ENCODE measurements at places on chromosomes 5 and 9.

GRCh38 chr5:96780626-96781025 lies 27.1 kb downstream of the ERAP1 start:
- DNase-seq, result no peak

- DNase-seq, result no peak
Measured at GRCh38 chr9:70883963-70884793, 237.2 kb downstream of the TRPM3 start.

GRCh38 chr5:167571824-167572223 lies 719.6 kb upstream of the WWC1 start:
- DNase-seq, result no peak

- DNase-seq, result no peak
Measured at GRCh38 chr9:76203373-76203772, 190.9 kb downstream of the RFK start.

- DNase-seq, result no peak
Measured at GRCh38 chr5:115946655-115947054, 15.6 kb upstream of the LVRN start.

DNA sequence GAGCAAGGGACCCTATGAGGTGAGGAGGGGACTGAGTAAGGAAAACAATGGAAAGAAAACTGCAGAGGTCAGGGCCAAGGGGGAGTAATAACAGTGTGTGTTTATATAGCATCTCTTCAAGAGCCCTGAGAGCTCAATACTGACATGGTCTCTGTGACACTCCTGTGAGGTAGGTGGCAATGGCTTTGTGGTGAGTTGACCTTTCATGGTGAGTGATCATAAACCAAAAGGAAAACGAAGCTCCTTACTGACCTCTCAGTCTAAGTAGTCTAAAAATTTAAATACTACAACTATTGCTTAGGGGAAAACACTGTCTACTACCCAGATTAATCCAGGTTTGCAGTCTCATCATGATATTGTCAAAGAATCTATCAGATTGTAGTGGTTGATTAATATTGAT lies 130.9 kb downstream of the SNCAIP start:
- no peak for DNase-seq

DNA sequence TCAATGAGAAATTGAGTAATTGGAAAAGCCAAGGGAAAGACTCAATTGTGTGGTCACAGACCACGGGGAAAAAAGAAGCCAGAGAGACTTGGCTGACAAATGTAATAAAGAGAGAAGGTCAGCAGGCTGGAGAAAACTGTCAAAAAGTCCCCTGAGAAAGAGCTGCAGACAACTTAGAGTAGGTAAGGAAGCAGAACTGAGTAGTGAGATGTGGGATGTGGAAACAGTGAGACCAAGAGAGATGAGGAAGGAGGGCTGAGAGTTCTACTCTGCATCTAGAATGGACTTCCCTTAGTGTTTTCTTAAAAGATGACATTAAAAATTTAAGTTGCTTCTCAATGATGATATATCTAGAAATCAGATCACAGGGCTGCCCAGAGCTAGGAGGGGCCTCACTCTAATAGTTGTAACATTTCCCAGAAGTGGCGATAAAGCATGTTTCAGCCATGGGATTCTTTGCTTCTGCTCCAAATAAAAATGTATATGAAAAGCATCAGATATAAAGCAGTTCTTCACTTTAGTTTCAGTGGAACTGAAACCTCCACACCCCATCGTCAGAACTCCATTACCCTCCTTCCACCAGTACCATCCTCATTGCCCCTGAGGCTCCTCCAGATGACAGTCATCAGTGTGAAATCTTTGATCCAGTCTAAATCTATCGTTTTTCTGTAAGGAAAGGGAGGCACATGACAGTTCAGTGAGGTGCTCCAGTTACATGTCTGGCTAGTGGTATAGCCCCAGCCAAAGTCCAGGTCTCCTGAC lies 80.6 kb downstream of the SPEF2 start:
- DNase-seq, result no peak

- DNase-seq, result no peak
Measured at GRCh38 chr5:167229751-167230150, 1061.7 kb upstream of the WWC1 start.

DNA sequence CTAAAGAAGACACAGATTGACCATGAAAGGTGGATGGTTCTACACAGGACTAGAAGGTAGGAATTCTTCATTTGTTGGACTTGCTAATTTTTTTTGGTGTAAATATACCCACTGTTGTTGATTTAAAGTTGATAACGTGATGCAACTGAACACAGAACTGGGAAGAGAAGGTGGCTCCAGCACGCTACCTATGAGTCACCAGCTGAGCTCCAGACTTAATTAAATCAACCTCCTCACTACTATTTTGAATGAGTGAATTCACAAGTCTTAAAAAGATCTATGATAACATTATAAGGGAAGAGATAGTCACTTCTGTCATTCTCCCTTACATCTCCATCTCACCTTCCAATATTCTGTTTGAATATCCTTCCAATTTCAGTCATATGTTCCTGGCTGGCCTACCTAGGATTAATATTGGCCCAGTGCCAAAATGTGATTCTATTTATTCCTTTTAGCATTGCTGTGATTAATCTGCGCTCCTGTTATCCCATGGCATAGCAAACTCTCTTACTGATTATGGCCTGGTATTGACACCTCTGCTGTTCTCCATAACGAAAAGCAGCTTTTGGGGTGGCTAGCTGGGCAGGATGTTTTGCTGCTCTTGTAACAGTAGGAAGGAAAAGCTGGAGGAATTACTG lies 135.9 kb upstream of the CCDC152 start:
- no peak for DNase-seq

GRCh38 chr9:127557466-127557869 lies 54.6 kb upstream of the STXBP1 start:
- DNase-seq, result peak; percentile 64

DNA sequence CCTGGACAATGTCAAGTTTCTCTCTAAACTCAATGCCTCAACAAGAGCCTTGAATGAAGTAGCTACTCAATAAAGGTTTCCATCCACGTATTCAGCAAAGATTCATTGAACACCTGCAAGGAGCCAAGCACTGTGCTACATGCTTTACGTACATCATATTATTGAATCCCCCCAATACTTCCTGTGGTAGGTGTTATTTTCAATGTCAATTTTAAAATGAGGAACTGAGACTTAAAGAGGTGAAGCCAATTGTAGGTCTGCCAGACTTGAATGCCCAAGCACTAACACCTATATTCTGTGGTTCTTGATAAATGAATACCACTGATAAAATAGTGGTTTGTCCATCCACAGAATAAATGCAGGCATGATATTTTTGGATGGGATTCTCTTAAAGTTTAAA lies 162.3 kb downstream of the DRD1 start:
- no peak for DNase-seq

DNA sequence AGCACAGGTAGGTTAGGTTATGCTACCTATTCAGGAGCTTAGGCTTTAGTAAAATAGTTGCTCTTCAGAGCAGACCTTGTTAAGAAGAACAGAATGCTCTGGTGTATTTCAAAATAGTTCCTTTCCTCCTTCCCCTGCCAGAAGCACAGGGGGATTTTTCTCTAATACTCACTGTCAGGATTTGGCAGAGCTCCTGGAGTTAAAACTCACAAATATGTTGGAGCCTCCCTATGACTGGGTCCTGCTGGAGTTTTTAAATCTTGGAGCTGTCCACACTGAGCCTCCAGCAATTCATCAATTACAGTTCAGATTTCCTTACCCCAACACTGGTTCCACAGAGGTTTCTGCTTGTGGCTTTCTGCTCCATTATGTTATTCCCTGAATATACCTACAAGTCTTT lies 1233.8 kb upstream of the WWC1 start:
- no peak for DNase-seq

GRCh38 chr9:99762470-99762869 lies 59.2 kb upstream of the NR4A3 start:
- DNase-seq, result no peak

GRCh38 chr5:137075163-137075970 lies 423.8 kb downstream of the SPOCK1 start:
- peak; percentile 54 for DNase-seq

All from DND-41 (cell line).